ENCODE measurements at places on chromosomes 13 and 19.

GRCh38 chr19:13864667-13865570 is 12.0 kb upstream of the NANOS3 start:
- no peak for DNase-seq

GRCh38 chr13:48501705-48502104 is 31.2 kb downstream of the RCBTB2 start:
- DNase-seq = no peak

DNA sequence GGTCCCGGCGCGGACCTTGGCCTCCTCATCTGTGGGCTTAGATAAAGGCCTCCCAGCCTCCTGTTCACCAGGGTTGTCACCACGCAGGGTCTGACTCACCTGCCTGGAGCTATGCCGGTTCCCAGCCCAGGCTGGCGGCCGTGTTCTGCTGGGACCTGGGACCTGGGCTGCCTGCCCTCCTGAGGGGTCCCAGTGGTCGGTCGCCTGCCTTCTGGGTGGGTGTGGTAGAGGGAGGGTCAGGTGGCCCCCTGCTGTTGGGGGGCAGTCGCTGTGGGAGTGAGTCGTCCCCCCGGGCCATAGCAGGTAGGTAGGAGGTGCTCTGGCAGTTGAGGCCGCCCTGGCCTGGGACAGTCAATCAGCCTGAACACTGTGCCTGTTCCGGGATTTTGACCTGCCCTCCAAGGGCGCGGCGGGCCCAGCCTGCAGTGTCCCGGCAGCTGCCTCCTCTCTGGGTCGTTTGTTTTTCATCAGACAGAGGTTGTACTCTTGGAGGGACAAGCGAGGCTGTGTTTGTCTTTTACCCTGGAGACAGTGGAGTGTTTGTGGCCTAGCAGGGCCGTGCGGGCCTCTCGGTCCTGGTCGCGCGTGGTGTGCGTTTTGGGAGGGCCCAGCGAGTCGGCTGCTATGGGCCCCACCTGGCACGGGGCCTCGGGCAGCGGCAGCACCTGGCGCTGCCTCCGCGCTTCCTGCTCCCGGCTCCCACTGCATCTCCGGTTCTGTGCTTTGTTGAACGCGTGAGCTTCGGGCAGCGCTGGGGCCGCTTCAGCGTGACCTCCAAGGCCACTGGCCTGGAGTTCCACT is 2.6 kb downstream of the ADAT3 start:
- DNase-seq = no peak

DNA sequence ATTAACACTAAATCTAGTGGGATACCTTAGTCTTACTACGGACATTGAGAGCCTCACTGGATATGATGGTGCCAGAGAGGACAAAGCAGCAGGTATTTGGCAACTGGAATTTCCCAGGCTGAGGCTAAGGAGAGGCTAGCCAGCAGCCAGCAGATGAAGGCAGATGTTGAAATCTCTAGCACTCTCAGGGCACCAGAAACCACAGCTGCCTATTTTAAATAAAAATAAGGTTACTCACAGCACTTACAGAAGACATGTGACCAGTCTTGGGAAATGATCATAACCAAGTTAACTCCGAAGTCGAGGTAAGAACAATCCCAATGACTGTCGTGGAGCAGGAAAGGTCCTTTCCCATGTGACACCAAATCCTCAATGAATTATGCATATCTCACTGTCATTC is 1726.0 kb downstream of the EFNB2 start:
- no peak for DNase-seq

DNA sequence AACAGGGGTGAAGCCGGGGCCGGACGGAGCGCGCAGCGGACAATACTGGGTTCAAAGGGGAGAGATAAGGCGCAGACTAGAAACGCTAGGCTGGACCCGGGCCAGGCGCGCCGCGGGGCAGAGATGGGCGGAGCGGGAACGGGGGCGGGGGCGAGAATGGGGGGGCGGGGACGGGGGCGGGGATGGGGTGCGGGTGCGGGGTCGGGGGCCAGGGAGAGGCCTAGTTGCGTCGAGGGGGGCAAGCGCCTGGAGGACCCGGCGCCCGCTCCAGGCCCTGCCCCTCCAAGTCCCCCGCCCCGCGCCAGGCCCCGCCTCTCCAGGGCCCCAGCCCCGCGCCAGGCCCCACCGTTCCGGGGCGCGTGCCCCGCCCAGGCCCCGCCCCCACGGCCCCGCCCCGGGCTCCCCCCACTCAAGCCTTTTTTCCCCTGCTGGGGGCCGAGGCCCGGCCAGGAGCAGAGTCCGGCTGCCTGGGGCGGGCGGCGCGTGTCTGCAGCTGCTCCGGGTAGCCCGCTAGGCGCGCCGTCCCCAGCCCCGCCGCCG is at the start of gene CERS4:
Gene CERS4, plus strand, starts transcription at position 449 of the 540 bp plus-strand sequence. CDS start 41,707 bp downstream, outside the sequence.
- peak; percentile 86 for DNase-seq

DNA sequence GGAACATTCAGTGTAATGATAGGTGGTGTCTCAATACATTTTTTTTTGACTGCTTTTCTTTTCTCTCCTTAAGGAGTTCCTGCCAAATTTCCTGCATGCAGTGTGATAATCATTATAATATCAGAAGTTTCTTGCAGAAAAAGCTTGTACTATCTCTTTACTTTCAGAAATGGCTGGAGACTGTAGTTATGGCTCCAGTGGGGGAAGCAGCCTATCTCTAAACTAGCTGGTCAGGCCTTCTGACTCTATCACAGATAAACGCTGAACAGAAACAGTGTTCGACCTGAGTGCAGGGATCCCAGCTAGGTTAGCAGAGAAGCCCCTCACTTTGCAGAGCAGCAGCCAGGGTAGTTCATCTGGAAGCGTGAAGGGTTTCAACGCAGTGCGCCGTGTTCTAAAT is 1.9 kb downstream of the CCNE1 start:
- no peak for DNase-seq

DNA sequence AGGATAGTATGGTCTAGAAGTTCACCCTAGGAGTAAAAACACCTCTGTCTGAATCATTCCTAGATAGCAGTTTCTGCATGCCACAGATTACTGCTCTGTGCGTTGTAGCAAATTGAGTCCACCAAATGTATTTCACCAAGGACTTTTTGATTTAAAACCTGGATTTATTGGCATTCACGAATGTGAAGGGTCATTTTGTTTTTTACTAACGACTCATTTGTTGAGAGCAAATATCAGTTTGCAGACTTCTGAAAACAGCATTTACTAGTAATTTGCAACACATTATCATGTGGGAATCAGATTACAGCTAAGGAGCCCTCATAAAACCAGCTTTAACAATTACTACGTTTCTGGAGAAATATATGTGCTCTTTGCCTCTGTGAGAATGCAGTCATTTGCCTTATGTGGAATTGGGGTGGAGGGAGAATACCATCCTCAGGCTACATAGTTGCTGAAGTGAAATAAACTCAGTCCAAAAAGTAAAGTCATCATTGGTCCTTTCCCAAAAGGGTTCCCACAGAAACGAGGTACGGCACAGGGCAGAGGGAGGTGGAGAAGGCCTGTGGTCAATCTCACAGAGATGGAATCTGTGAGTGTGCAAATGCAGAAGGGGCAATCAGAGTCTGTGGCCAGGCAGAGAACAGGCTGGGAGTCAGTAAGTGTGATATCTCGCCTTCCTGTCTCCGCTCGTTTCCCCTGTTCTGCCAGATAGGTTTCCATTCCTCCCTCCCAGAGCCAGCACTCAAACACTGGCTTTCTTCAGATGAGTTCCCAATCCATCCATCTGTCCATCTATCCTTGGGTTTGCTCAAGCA is 63.1 kb downstream of the DLEU7 start:
- no peak for DNase-seq

GRCh38 chr13:82076496-82076895 is 1735.6 kb upstream of the SPRY2 start:
- DNase-seq = no peak

DNA sequence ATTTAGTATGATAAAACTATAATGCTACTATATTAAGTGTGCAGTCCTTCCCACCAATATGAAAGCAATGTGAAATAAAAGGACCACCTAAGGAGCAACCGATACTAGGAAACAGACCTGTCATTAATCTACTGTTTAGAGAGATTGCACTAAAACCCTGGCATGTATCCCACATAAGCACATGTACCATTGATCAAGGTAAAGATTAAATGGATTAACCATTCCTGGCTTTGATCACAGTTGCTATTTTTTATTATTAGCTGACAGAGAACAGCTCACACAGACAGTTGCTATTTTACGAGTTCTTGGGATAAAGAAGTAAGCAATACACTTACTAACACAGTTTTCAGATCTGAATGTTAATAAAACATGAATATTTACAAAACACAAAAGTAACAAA is 57.7 kb upstream of the ZDHHC20 start:
- no peak for DNase-seq

DNA sequence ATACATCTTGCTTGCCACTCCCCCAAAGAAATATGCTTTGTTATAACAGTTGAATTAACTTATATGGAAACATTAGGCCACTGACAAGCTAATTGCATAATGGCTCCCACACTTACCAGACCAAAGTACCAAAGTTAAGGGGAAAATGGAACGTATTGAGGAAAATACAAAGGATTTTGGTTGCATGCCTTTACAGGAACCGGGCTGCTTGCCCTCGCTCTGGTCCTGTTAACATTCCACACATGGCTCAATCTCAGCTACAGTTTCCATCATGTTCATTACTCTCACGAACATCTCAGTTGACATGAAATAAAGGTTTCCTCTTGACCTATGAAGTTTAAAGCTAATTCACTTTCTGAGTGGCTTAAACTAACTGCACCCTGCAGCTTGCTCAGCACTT is 220.7 kb upstream of the RXFP2 start:
- DNase-seq = no peak

DNA sequence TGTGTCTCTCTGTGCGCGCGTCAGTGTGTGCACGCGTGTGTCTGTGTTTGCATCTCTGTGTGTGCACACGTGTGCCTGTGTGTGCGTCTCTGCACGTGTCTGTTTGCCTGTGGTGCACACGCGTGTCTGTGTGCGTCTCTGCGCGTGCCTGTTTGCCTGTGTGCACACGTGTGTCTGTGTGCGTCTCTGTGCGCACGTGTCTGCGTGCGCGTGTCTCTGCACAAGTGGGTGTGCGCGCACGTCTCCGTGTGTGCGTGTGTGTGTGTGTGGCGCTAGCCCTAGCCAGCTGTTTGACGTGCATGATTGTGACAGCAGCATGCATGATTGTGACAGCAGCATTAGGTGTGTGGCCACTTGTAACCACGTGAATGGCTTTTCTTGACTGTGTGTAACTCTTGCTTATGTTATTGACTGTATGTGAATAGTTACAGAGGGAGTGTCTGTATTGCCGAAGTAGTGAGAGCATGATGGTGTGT is 31.1 kb downstream of the ZNF146 start:
- DNase-seq = no peak

- DNase-seq = no peak
Measured at GRCh38 chr19:7832781-7833180, 2.8 kb downstream of the EVI5L start.

- no peak for DNase-seq
Measured at GRCh38 chr19:4589579-4590410, 30.3 kb upstream of the SEMA6B start.

GRCh38 chr13:21898459-21898858 is 227.6 kb downstream of the FGF9 start:
- DNase-seq = no peak

DNA sequence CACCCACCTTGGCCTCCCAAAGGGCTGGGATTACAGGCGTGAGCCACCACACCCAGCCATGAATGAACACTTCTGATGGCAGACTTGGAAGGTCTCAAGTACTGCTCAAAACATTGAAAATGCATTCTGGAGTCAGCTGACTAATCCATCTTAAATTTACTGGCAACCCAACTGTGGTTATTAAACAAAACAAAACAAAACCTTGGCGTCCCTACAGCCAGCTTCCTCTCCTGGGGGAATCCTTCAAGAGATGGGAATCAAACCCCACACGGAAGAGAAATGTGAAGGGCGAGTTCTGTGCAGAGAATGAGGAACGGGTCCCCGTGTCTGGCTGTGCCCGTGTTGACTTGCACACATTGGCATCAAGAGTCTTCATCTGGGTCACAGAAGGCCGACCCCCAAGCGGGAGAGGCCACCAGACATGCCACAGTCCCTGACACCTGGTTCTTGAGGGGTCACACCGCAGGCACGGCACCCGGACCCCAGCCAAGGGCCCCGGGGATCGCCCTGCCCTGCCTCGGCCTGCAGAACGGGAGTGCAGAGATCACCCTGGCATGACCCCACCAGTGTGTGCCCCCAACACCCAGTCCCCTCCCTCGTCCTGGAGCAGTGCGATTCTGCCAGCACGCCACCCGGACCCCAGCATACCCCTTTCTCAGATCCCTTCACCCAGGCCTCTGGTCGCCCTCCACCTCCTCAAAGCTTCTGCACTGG is 3.2 kb downstream of the MAP2K2 start:
- no peak for DNase-seq

DNA sequence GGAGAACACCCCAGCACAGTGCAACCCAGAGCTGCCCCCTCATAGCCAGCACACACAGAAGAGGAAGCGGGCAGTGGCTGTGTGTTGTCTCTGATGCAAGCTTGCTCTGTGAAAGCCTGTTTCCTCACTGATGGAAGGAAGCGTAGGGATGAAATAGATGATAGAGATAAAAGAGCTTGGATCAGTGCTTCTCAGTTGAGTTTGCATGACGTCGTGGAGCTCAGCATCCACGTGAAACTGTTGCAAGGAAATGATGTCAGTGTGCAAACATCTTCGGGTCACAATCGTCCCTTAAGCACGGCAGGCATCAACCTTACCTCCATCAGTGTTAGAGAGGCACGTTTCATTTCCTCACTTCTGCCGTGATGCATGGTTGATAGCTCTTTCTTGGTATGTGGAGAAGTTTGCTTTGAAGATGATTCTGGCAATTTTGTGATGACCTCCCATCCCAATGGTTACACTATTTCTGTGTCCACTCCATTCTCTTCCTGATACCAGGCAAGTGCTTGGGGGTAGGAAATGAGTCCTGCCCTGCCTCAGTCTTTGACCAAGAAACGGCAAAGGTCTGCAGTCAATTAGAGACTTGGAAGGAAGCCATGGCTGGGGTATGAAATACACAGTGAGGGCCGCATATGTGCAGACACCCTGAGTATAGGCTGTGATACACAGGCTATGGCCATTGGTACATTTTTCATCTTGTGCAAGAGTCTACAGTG is 183.0 kb downstream of the ZNF536 start:
- DNase-seq = no peak

DNA sequence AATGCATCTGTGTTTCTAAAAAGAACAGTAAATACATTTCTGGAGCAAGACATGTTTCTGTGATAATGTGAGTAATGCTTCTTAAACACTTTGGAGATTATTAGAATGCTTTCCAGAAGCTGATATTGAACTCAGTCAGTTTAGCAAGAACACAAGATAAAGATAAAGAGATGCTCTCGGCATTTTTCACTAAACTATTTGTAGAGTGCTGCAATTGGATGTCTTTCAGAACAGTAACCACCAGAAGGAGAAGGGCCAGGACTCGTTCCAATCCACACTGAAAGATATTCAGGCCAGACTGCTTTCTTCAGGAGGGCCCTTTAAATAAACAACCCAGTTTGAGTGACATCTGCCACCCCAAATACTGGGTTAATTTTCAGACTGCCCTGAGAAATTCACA is 456.0 kb downstream of the TBC1D4 start:
- DNase-seq = no peak

DNA sequence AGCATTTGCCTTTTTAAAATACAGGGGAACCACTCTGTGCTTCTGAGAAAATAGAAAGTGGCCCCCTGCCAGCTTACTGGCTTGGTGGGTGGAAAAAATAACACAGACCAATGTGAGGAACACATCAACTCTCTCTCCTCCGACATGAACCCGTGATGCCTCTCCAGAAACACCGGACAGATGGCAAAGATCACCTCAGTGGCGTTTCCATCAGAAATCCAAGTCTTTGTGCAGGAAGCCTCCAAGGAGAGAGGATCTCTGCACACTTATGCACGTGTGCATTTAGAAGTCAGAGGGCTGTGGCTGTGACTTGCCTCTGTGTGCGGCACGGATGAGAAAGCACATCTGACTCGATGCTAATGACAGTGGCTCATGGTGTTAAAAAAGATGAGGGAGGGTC is 112.3 kb upstream of the KLF12 start:
- DNase-seq = no peak
